Right lung (tissue), 10 donors: ENCODE measurements at places on chromosomes 13 and 19. TPM values are rescaled to one million over a fixed set of nuclear protein-coding genes. Genes with fewer than 3 reads are reported as not detected.

The ENOX1 gene
- 5.8 TPM for polyA plus RNA-seq

GRCh38 chr13:29379281-29379680 is 216.2 kb downstream of the SLC7A1 start:
- no peak for DNase-seq

DNA sequence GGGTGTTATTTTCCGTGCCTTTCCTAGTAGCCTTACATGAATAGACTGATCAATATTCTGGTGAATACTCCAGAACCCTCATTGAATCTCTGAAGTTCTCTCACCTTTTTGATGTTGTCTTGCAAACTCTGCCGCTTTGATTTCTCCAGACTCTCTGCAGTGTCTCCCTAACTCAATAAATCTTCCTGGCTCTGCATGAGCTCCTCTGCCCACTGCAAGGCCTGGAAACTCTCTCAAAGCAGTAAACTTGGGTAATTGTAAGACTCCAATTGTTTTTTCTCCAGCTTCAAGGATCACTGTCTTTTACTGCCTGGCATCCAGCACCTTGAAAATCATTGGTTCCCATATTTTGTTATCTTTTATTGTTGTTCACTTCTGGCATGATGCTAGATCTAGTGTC is 198.4 kb downstream of the GPC5 start:
- no peak for DNase-seq

The NAPSA gene
- polyA plus RNA-seq, result 36.0 TPM

GRCh38 chr13:98959786-98960605 is 17.9 kb downstream of the DOCK9 start:
- no peak for DNase-seq

The ATXN8OS gene
- 0.29 TPM for polyA plus RNA-seq

GRCh38 chr13:51291341-51291740 is 48.1 kb upstream of the SERPINE3 start:
- no peak for DNase-seq

- no peak for DNase-seq
These were observed 26.7 kb downstream of the LDLR start for GRCh38 chr19:11115895-11116446.

GRCh38 chr19:2798733-2799132 is 13.4 kb downstream of the THOP1 start:
- DNase-seq, result no peak

GRCh38 chr19:2049741-2050348 is 1.2 kb downstream of the MKNK2 start:
- DNase-seq, result no peak

The ZIC5 gene
- not detected for polyA plus RNA-seq
